AG09309 (cell line): ENCODE measurements at places on chromosomes 6 and 20.

GRCh38 chr6:85580878-85581267 is 12.8 kb downstream of the SNX14 start:
- no peak for DNase-seq

DNA sequence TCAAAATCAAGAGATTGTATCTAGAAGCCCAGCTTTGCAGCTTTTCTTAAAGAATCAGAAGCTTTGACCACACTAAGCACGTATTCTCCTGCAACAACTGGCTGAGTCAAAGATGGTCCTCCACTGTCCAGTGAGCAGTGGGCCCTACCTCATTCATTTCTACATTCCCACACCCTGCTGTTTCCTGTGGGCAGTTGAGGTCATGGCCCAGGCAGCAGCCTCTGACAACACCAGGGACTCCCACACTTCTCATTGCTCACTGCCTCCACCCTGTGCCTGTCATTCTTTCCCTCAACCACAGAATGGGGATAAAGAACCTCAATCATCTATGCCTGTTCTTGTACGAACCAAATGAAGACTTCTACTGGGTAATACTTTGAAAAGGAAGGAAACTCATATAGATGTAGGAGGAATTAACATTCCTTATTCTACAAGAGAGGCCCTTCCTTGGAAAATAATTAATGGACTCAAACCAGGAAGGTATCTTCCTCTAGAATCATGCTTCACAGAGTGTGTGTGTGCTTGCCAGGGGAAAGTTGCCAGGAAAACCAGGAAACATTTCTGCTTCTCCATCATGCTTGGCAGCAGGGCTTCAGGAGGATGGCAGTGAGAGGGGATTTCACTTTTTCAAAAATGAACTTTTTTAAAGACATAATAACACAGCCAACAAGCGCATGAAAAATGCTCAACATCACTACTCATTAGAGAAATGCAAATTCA is 191.7 kb upstream of the RIN2 start:
- DNase-seq: peak; percentile 32

DNA sequence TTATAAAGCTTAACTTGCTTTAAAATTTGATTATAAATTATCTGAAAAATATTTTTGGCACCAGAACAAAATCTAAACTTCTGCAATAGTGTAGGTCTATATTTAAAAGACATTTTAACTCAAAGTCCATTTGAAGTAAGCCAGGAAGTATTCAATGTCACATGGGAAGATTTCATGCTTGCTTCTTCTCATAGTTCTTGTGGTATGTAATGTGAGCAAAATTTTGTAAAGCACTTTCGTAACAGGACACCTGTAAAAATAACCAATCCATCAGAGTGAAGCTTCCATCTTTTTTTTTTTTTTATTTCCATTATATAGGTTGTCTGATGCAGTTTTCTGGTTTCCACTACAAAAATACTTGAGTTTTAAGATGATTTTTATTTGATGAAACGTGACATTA is 386.1 kb downstream of the LAMA2 start:
- DNase-seq: no peak

- no peak for DNase-seq
These were observed 284.4 kb upstream of the RNF24 start for GRCh38 chr20:4299773-4300172.

GRCh38 chr6:35041086-35041861 is 99.9 kb downstream of the TCP11 start:
- DNase-seq: no peak

- no peak for DNase-seq
These were observed 129.4 kb upstream of the AFDN start for GRCh38 chr6:167697316-167697715.
